GM12891 (cell line): ENCODE measurements at places on chromosomes 4 and X.

GRCh38 chrX:136147315-136147901, at the start of gene FHL1:
Gene FHL1, plus strand, starts transcription at chrX:136147533.
- DNase-seq = peak; percentile 27

GRCh38 chr4:120824946-120825345, 97.6 kb downstream of the PRDM5 start:
- no peak for DNase-seq

GRCh38 chrX:71618303-71618721, at the start of gene CXCR3:
Gene CXCR3, minus strand, starts transcription at chrX:71618511. Its CDS starts 62 bp downstream, at chrX:71618449.
- peak; percentile 39 for DNase-seq

- no peak for DNase-seq
These were observed 326.7 kb upstream of the PITX2 start for GRCh38 chr4:110949542-110949941.

DNA sequence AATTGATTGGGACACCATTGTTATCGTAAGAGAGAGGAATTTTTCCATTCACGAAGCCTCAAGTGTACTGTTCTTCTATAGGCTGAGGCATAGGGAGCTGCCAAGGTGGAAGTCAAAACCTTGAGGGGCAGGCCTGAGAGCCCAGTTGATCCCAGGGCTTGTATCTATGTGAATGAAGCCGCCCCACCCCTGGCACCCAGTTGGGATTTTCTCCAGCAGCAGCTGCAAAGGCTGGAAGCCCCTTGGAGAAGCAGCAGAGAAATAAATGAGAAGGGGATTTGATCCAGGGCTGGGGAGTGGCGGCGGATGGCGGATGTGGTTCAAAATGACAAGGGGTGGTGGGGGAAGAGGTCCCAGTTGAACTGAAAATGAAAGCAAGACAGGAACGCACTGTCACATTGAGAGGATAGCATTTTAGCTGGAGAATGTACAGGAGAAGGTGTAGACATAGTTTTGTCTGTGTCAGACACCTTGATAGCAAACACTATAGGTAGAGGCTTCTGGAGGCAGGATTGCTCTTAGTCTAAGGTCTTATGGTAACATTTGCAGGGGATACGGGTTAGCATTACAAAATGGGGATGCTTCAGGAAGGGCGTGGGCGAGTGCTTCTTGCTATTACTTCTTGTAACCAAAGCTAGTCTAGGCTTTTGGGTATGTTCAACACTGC, 32.6 kb downstream of the DOCK11 start:
- DNase-seq = no peak

- no peak for DNase-seq
These were observed 928.1 kb downstream of the PDHA2 start for GRCh38 chr4:96767815-96768480.

- no peak for DNase-seq
These were observed 32.0 kb downstream of the DAPP1 start for GRCh38 chr4:99848591-99849001.

DNA sequence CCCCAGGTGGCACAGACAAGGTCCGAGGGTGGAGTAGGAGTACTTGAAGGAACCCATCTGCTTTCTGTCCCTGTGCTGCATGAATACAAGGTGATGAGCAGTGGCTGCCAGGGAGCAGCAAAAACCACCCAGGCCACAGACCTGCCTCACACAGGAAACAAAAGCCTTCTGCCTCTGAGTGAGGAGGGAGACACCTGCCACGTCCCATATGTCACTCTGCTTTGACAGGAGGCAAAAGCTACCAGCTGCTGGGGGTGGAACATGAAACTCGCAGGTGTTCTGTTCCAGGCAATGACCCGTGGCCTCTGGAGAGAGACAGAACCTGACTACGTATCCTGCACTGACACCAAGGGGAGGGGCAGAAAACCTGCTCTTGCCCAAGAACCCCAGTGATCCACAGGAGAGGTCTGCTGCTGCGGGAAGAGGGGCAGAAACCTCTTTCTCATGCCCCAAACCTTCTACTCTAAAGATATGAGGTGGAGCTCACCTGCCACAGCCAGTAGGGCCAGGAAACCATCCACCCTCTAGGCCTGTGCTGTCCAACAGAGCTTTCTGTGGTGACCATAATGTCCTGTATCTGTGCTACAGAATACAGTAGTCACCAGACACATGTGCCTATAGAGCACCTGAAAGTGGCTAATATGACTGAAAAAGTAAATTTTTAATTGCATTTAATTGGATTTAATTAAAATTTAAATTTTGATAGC, 172.9 kb downstream of the PRDM5 start:
- no peak for DNase-seq

- no peak for DNase-seq
These were observed 188.8 kb upstream of the BMP3 start for GRCh38 chr4:80841587-80842281.

DNA sequence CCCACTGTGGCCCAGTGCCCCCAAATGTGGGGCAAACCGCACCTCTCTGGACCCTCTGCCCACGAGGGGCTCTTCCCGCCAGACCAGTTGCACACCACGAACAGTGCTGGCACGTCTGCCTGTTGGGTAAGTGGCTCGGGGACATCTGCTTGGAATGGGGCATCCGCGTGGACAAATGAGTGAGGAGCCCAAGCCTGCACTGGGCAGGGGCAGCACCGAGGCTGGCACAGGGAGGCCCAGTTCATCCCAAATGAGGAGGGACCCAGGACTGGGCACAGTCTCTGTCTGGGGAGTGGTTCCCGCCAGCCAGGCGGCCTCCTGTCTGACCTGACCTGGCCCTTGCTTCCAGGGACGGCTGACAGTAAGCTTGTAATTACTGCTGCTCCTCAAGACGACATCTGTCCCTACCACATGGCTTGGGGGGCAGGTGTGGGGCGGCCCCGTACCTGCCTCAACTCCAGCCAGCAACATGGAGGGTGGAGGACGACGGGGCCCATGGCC, 3.2 kb downstream of the SPON2 start:
- DNase-seq = no peak

- no peak for DNase-seq
These were observed 185.5 kb upstream of the PITX2 start for GRCh38 chr4:110808351-110808878.

DNA sequence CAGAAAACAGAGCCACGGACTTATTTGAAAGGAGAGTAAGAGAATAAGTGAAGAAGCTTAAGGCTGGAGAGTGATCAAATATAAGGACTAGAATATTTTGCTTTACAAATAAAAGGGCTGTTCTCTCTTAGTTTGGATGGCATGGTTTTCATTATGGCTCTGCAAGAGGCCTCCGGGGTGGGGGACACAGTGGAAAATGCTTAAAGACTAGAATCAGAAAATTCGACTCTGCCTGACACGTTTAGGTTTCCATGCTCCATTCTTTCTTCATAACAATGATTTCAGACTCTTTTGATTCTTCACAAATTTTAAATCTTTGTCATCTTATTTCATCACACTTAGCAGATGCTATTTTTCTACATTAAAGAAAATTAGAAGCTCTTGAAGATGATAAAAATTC, 632.4 kb upstream of the BOD1L1 start:
- DNase-seq = no peak

- peak; percentile 13 for DNase-seq
These were observed 811 bp downstream of the ANKRD50 start for GRCh38 chr4:124711471-124712371.
